Caco-2 (cell line): ENCODE measurements at places on chromosomes 13 and 19. TPM values are rescaled to one million over a fixed set of nuclear protein-coding genes. Genes with fewer than 3 reads are reported as not detected.

MYO1F gene
- 0.23 and 0.25 TPM in 2 replicates for total RNA-seq

ZNF530 gene
- total RNA-seq: 8.6 and 8.8 TPM in 2 replicates

RASIP1 gene
- total RNA-seq: 5.4 and 5.9 TPM in 2 replicates

DNA sequence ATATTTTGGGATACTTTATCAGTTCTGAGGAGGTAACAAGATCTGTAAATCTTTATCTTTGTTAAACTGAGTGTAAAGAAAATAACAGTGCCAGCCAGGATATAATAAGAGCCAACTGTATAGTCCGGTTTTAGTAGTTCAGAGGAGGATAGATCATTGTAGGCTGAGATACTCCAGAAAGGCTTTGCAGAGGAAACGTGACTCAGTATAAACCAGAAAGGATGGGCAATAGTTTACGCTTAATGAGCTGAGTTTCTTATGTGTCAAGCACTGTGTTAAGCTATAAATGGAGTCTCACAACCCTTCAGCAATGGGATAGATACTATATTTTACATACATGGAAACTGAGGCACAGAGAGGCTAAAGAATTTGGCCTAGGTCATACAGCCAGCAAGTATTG lies 3.8 kb downstream of the RFXAP start:
- no peak for DNase-seq

DNA sequence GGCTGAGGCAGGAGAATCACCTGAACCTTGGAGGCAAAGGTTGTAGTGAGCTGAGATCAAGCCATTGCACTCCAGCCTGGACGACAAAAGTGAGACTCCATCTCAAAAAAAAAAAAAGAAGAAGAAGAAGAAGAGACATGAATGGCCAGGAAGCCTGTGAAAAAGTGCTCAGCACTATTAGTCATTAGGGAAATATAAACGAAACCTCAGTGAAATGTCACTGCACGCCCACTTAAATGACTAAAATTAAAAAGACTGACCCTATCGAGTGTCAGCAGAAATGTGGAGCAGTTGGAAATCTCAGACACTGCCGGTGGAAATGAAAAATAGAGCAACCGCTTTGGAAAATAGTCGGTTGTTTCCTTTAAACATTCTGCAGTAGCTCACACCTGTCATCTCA lies 5.5 kb upstream of the TYROBP start:
- no peak for DNase-seq

- no peak for DNase-seq
Observed at GRCh38 chr13:51045451-51045850, 65.6 kb downstream of the C13orf42 start.

DNA sequence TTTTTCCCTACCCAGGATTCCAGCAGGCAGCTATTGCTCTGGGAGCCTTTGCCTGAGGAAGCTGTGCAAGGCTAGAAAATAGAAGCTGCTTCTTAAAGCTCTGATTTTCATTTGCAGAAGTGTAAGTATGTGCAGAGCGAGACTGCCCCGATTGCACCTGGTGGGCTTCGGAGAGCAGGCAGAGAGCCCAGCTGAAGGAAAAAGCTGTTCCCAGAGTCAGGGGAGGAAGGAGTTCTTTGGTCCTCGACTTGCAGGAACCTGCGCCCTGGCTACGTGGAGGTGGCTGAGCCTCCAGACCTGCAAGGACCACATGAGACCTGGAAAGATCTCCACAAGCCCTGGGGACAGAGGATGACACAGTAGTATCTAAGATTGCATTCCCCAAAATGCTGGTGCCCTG lies 235.0 kb upstream of the ARGLU1 start:
- no peak for DNase-seq

DNA sequence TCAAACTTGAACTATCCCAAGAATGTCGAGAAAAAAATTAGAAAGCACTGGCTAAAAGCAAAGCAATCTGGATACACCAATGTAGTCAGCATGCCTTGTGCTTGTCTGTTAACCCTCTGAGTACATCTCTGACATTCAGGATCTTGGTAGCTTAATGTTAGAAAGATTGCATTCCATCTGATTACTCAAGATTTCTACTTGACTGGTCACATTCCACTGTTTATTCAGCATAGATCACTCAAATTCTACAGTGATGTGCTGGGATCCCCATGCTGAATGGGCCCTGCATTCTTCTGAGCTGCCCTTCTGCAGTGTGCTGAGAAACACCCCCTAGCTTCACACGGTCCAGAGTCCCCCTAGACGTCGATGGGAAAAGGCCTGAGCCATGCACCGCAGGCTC lies 295.4 kb upstream of the MAB21L1 start:
- no peak for DNase-seq

GRCh38 chr19:15010501-15011300 lies 31.0 kb upstream of the SLC1A6 start:
- no peak for DNase-seq

DNA sequence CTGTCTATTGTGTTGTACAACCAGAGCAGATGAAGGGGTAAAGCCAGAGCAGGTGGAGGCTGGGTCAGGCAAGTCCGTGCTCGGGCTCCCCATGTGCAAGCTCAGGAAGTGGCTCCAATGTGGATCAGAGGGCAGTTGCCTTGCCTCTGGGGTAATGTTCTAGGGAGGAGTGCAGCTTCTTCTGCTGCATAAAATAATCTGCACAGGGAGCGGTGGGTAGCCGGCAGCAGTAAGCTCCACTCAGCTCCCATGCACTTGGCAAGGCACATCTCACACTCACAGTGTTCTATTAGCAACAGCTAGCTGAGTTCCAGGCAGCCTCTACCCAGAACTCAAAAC lies 565.3 kb upstream of the SLITRK1 start:
- no peak for DNase-seq
